ENCODE measurements at places on chromosomes 5 and 9.

DNA sequence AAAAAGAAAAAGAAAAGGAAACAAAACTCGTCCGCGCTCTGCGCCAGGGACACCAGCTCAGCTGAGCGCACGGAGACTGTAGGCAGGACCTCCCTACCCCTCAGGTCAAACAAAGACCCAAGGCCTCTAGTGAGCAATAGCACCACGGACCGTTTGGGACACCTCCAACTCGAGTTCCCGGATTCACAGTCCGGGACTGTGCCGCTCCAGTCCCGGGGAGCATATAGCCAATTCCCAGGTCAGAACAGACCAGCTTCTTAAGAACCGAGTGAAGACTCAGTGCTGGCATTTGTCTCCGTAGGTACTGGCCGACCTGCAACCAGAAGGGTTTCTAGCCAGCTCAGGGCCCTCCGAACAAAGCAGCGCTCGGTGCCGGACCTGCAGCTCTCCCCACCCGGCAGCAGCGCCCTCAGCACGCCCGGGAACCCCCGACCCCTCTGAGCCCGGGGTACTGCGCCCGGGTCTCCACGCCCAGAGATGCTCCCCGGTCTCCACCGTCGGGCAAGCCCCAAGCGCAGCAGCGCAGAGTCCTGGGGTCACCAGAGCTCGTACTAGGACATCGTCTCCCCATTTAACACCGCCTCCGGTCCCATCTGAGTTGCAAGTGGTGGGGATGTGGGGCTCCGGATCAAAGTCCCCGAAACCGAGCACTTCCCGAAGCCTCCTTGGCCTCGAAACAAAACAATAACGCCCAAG is 591 bp downstream of the ABCA1 start:
- DNase-seq, result no peak

DNA sequence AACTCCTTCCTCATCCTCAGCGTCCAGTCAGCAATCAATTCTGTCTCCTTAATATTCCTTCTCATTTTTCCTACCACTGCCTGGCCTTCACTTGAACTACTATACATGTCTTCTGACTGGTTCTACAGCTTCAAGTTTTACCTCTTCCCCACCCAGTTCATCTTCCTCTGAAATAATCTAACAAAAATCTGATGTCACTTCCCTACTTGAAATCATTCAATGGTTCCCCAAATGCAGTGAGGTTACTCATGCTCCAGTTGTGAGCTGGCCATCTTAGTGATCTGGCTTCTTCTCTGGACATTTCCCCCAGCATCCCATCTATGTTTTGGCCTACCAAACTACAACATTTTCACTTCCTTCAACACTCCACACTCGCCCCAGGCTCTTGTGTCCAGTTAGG is 14.9 kb upstream of the TMEM267 start:
- DNase-seq, result no peak

- DNase-seq, result no peak
Measured at GRCh38 chr5:372556-372995, 51.1 kb downstream of the AHRR start.

GRCh38 chr5:75189353-75189752 is 47.3 kb downstream of the ANKRD31 start:
- DNase-seq, result no peak

DNA sequence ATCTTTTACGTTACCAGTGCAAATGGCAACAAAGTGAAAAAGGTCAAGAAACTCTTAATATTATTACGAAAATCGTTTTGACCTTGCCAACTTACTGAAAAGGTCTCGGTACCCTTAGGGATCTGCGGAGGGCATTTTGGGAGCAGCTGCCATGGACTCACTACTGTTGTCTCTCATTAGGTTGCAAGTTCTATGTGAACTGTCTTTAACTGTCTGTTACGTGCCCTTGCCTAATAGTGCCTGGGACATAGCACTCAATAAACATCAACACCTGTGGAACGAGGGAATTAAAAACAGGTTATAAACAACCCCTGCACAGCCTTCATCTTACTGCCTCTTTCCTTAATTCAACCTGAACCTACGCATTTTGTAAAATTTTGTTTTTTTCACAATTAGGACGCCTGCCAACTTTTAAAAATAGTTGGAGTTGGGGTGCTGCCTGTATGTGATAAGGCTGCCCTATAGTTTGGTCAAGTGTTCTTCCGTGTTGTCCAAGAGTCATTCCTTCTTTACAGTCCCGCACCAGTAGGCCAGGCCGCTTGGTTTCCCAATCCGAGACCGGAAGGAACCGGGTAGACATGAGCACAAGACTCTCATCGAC is 527 bp upstream of the SREK1 start:
- no peak for DNase-seq
